ENCODE measurements at places on chromosomes 1 and 21. TPM values are rescaled to one million over a fixed set of nuclear protein-coding genes. Genes with fewer than 3 reads are reported as not detected.

DNA sequence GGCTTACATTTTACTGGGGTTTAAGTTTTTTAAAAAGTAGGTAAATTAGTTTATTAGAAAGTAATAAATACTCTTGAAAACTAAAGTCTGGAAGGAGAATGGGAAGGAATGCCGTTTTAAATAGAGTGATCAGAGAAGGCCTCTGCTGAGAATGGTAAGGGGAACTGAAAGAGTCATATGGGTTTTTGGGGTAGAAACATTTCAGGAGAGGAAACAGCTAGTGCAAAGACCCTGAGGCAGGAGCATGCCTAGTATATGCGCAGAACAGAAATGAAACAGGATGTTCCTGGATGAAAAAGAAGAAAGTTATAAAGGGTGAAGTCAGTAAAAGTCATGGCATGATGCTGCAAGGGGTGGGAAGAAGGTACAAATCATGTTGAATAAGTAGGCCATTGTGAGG is 38.9 kb downstream of the ZC3H11B start:
- no peak for DNase-seq

GRCh38 chr1:168637350-168637991 is 61.1 kb downstream of the XCL1 start:
- peak; percentile 63 for DNase-seq

GRCh38 chr21:45607021-45607908 is 36.3 kb upstream of the PCBP3 start:
- DNase-seq = no peak

- no peak for DNase-seq
These were observed 28.8 kb upstream of the MTF1 start for GRCh38 chr1:37888022-37888700.

TMPRSS3 gene
- total RNA-seq = not detected

DNA sequence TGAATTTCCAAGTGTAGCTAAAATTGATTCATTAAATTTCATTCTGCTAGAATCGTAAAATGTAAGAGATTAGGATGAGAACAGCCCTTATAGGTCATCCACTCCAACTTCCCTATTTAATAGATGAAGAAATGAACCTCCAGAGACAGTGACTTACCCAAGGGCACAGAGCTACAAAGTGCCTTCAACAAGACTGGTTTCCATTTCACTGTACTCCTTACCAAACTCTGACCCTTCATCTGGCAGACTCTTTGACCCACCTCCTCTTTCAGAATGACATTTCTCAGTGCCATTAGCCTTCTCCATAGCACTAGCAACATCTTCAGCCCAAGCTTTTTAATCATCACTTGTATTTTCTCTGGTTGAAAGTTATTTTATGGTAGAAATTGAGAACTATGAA is 161.3 kb downstream of the NEK7 start:
- DNase-seq = no peak
